Adrenal gland (tissue), 19 donors: ENCODE measurements at places on chromosomes 11 and 22. TPM values are rescaled to one million over a fixed set of nuclear protein-coding genes. Genes with fewer than 3 reads are reported as not detected.

GALNT18 gene
- 3.8 TPM for polyA plus RNA-seq

NTM gene
- polyA plus RNA-seq, result 11.5 TPM

MED19 gene
- 35.7 TPM for polyA plus RNA-seq

SULT4A1 gene
- polyA plus RNA-seq, result 3.9 TPM

SELENOM gene
- 134 TPM for polyA plus RNA-seq

KRTAP5-7 gene
- polyA plus RNA-seq, result 0.07 TPM

DCDC1 gene
- polyA plus RNA-seq, result 0.08 TPM

SIRT3 gene
- polyA plus RNA-seq, result 18.2 TPM

OR5P2 gene
- polyA plus RNA-seq, result not detected

ANO1 gene
- 1.8 TPM for polyA plus RNA-seq

MMP12 gene
- polyA plus RNA-seq, result not detected

LDHAL6A gene
- polyA plus RNA-seq, result 0.08 TPM

GP1BB gene
- polyA plus RNA-seq, result not detected

PDGFD gene
- 74.0 TPM for polyA plus RNA-seq

RTN4R gene
- 1.9 TPM for polyA plus RNA-seq

PGA5 gene
- not detected for polyA plus RNA-seq
